ENCODE measurements at places on chromosomes 2 and 18. TPM values are rescaled to one million over a fixed set of nuclear protein-coding genes. Genes with fewer than 3 reads are reported as not detected.

- no peak for DNase-seq
- no peak overlapping the region for H3K4me3 ChIP-seq
- no peak overlapping the region for H3K27ac ChIP-seq
These were observed 188.5 kb downstream of the EIPR1 start for GRCh38 chr2:3189076-3189591.

HOXD10 gene
- total RNA-seq, result not detected

DNA sequence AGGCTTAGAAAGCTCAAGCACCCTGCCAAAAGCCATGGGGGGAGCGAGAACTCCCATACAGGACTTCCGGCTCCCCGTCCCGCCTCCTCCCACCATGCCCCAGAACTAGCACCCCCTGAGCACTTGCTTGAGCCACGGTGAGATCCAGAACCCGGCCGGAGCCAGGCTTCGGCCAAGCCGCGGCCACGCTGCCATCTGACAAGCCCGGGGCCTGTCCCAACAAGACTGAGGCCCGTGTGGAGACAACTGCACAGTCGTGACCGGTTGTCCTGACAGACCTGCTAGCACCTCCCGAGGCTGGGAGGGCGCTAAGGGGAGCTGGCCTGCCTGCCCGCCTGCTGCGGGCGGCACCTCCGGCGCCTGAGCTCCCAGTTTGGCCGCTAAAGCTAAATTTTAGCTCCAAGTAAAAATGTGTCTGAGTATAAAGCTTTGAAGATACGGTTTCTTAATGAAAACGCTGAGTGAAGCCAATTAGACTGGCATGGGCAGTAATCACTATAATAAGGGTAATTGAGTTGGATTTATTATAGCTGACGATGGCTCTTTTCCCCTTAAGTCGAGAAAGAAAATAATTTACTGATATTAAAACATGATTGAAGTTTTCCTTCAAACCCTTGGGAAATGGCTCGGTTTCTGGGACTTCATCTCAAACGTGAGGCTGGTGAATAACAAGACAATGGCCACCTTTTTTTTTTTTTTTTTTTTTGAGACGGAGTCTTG is 78.3 kb upstream of the ODC1 start:
- no peaks in the 10 kb centered on the region for H3K36me3 ChIP-seq
- DNase-seq, result no peak
- H3K4me3 ChIP-seq, result no peak overlapping the region
- no peaks in the 10 kb centered on the region for H3K4me1 ChIP-seq

DNA sequence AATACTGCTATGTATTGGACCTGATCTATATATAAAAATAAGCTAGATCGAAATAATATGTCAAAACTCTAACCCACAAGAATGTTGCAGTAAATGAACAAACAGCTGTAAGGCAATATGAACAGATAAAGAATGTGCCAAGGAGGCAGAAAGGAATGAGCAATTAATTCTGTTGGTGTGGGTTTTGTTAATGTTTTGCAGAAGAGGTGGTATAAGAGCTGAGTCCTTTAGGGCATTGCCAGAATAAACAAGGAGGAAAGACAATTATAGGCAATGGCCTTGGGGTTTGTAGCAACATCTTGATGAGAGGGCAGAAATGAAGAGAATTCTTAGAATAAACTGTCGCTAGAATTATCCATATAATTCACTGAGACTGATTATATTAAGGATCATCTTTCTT is 240.9 kb upstream of the GULP1 start:
- H3K4me1 ChIP-seq, result peaks cover 59% of the 10 kb centered on the region
- no peak overlapping the region for H3K4me3 ChIP-seq
- H3K27ac ChIP-seq, result peak overlapping the region; percentile 25
- H3K27me3 ChIP-seq, result no peaks in the 10 kb centered on the region
- DNase-seq, result no peak
- H3K36me3 ChIP-seq, result no peaks in the 10 kb centered on the region

HTR2B gene
- total RNA-seq, result 3.9 TPM

DNA sequence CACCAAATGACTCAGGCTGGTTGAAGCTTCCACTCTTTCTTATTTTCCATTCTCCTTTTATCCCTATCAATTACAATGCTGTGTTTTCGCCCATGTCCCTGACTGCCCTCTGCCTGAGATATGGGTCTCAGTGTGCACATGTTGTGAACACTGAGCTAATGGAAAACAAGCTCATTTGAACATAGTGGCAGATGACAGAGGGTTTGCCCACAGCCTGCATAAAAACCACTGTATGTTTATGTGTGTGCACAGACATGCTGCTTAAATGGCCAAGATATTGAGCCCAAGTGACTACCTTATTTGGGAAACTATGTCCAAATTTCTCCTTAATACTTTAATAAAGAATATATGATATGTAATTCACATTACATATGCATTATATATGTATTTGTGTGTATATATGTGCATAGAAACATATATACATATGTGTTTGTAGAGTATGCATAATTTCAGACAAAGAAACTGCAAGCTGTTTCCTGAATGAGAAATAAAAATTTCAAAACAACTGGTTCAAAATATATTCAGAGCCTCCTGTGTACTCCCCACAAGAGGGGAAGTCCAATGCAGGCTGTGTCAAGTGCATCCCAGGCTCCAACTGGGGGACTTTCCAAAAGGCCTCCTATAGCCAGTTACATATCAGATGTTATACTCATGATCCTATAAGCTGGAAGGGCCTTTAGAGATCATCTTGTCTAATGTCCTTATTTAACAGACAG is 92.7 kb upstream of the CD302 start:
- no peaks in the 10 kb centered on the region for H3K4me1 ChIP-seq
- H3K27ac ChIP-seq, result no peak overlapping the region
- DNase-seq, result no peak
- H3K27me3 ChIP-seq, result peaks cover 10% of the 10 kb centered on the region
- no peaks in the 10 kb centered on the region for H3K36me3 ChIP-seq
- no peak overlapping the region for H3K4me3 ChIP-seq

GRCh38 chr2:99488539-99489062 is 1.2 kb downstream of the REV1 start:
- peaks cover 25% of the 10 kb centered on the region for H3K4me1 ChIP-seq
- no peaks in the 10 kb centered on the region for H3K27me3 ChIP-seq
- no peak for DNase-seq

ERBB4 gene
- 2.5 TPM for total RNA-seq

ITGB6 gene
- total RNA-seq, result 0.13 TPM

- H3K27me3 ChIP-seq, result peaks cover 36% of the 10 kb centered on the region
- H3K27ac ChIP-seq, result no peak overlapping the region
- no peaks in the 10 kb centered on the region for H3K4me1 ChIP-seq
- no peak for DNase-seq
These were observed 112.3 kb upstream of the SLC8A1 start for GRCh38 chr2:40564184-40564583.

- no peak for DNase-seq
- no peak overlapping the region for H3K4me3 ChIP-seq
- H3K27ac ChIP-seq, result no peak overlapping the region
These were observed 102.5 kb downstream of the RIT2 start for GRCh38 chr18:43012951-43013350.
